ENCODE measurements at places on chromosomes 11 and 22.

DNA sequence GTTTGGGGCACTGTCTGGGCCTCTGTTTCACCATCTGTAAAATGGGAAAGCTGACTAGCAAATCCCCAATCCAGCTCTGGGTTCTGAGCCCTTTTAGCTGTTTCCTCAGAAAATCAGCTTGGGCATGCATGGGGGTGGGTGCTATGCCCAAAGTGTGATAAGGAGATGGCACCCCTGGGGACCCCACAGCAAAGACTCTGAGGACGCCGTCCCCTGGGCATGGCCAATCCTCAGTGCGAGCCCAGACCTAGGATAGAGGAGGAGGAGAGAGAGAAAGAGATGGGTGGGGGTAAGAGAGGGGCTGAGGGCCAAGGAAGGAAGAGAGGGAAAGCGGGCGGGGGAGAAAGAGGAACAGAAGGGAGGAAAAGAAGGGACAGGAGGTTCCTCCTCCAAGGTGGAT is 31.8 kb downstream of the TPBGL start:
- no peak for DNase-seq

- no peak for DNase-seq
These were observed 266.9 kb downstream of the KIRREL3 start for GRCh38 chr11:126733685-126734084.

DNA sequence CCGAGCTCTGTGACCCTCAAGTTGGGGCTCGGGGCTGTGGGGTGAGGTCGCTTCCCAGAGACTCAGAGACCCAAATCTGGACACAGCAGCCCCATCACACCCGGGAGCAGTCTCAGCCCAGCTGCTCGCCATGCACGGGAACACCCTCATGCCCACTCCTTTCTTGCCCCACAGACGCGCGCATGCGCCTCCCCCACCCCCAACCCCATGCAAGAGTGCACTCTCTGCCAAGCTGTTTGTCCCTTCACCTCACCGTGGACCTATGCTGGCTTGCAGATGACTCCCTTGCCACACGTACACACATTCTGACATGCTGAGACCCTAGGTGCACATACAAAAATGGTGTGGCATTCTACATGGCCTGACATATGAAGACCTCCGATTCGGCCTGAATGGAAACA is 478 bp upstream of the CD248 start:
- DNase-seq: no peak

- no peak for DNase-seq
These were observed 12.7 kb downstream of the SREBF2 start for GRCh38 chr22:41845380-41846267.

DNA sequence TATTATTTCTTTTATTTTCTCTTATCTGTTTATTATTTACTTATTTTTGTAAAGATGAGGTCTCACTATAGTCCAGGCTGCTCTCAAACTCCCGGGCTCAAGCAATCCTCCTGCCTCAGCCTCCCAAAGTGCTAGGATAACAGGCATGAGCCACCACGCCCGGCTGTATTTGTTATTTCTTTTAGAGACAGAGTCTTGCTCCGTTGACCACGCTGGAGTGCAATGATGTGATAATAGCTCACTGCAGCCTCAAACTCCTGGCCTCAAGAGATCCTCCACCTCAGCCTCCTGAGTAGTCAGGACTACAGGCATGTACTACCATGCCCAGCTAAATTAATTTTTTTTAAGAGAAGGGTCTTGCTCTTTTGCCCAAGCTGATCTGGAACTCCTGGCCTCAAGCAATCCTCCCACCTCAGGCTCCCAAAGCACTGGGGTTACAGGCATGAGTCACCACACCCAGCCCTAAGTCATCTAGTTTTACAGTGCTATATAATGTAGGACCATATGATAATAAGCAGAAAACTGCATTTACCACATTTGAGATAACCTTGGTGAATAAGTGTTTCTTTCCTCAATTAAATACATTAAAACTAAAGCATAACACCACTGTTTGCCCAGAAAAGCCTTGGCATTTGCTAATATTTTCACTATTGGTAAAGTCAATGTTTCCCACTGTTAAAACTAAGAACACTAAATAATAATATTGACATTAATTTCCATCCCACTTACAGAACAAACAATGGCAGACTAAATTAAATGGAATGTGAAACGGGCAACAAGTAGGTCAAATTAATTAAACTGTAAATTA is 127.5 kb downstream of the SIK3 start:
- DNase-seq: no peak

- DNase-seq: peak; percentile 24
These were observed 2.6 kb downstream of the METTL15 start for GRCh38 chr11:28110821-28111200.

DNA sequence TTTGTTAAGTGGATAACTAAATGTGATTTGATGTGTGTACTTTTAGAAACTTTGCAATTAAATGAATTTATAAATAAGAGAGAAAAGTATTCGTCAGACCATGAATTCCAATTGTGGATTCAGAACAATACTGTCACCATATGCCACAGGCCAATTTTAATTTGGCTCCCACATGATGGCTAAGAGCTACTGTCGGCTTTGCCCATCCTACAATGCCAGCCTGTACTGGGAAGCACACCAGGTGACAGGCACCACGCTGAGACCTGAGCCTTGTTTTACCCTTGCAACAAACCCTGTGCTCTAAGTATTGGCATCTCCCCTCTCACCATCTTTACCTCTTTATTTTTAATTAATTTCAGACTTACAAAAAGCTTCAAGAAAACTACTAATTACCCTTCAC is 14.0 kb downstream of the RAB30 start:
- no peak for DNase-seq

GRCh38 chr11:132187386-132187785 is 817.0 kb downstream of the NTM start:
- DNase-seq: no peak

DNA sequence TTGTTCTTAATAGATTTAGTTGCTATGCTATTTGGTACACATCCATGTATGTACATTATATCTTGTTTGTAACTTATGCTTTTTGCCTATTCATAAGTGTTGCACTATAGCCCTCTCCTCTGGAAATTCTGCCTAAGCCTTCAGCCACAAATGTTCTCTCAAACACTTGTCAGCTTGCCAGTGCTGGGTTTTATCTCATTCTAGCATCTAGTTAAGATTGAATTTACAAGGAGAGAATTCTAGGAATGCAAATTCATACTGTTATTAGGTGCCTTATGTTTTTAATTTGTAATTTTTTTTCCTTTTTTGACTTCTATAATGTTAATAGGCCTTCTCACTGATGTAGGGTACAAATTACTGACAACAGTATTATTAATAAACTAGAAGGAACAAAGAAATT is 14.6 kb upstream of the CTSC start:
- no peak for DNase-seq

DNA sequence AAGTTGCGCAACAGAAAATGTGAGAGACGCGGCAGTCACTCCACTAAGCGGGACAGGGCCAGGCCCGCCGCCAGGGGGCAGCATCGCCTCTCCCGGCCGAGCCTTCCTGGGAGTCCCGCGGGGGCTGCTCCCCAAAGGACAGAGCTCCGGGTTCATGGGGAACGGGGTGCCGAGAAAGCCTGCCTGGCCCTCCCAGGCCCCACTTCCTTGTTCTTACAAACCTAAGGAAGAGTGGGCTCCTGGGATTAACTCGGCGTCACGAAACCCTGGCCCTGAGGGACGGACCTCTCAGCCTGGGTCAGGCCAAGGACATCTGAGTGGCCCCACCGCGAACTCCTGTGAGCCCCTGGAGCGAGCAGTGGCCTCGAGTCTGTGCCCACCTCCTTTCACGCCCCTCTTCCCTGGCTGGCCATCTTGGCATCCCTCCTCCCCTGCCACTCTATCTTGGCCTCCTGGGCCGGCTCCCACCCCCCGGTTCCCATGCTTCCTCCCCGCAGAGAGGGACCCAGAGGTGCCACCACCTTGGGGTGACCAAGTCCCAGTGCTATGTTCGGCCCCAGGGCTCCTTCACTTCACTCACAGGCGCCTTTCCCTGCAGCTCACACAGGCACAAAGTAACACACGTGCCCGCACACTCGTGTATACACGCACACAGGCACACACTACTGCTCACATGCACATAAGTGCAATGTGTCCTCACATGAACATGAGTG is 99.9 kb upstream of the FGF3 start:
- peak; percentile 77 for DNase-seq

GRCh38 chr11:74493791-74494630 is 487 bp upstream of the LIPT2 start:
- DNase-seq: no peak

DNA sequence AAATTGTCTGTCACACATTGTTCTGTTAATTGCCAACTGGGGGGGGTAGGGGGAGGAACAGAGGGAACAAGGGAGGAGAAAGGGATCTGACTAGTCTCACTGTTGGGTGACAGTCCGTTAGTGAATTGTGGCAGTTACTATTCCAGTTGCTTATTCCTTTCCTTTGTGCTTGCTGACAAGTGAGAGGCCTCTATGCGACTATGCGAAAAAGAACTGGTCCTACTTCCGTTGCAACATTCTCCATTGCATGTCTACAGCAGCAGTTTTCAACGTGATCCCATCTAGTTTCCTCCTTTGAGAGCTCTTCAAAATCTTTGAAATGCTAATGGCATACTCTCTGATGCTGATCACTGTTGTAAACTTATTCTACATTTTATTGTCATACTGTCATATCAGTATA is 672.2 kb downstream of the LRRC4C start:
- DNase-seq: no peak

DNA sequence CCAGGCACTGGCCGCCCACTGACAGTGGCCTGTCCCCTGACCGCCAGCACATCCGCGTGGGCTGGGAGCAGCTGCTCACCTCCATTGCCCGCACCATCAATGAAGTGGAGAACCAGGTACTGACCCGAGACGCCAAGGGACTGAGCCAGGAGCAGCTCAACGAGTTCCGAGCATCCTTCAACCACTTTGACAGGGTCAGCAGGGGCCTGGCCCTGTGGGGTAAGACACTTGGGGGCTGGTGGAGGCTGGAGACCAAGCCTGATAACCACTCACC is 6.5 kb downstream of the CTSF start:
- no peak for DNase-seq

- DNase-seq: no peak
These were observed 28.3 kb upstream of the PARVB start for GRCh38 chr22:43995798-43996169.

DNA sequence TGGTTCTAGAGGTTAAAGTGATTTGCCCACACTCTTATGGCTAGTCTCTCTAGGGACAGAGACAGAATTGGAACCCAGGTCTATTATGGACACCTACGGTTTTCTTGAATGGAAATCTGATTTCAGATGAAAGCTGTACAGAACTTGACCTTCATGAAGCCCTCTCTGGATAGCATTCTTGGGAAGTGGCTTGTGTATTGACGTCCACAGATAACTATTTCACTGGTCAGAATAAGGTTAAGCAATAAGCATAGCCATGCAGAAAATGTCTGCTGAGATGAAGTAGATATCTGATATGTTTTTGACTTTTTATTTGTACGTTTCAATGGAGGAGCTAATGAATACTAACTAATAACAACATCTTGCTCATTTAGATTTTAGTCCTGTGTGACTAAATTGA is 1.1 kb downstream of the TLCD5 start:
- DNase-seq: no peak

GRCh38 chr11:2270322-2271076 is at the start of gene ASCL2:
TSS of gene ASCL2 (minus strand) at chr11:2270588. CDS start at chr11:2270332, 256 bp downstream.
- DNase-seq: no peak

DNA sequence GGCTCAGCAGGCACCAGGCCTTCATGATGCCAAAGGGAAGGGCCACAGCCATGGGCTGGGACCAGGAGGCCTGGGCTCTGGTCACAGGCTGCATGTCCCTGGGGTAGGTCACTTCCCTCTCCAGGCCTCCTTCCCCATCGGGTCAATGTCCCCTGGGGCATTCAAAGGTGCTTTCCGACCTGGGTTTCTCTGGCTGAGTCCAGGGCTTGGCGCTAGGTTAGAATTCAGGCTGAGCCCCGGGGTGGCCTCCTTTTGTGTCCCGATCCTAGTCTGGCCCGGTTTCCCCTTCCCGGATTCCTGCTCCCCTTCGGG is 12.2 kb downstream of the MAFF start:
- DNase-seq: no peak

GRCh38 chr11:117604336-117604995 is 192.6 kb downstream of the DSCAML1 start:
- no peak for DNase-seq

- no peak for DNase-seq
These were observed 14.7 kb downstream of the MGAT3 start for GRCh38 chr22:39471381-39472141.

DNA sequence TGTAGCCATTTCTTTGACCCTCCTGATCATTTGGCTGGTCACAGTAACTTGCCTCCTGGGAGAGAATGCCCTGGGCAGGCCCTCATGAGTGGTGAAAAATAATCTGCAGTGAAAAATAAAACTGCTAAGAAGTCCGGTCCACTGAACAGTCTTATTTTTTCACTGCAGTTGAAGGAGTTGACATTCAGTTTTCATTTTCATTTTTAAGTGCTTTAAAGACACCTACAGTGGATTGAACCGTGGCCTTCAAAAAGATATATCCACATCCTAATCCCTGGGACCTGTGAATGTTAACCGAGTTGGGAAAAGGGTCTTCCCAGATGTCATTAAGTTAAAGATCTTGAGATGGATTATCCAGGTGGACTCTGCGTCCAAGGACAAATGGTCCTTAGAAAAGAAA is 153.6 kb upstream of the GRK3 start:
- no peak for DNase-seq

DNA sequence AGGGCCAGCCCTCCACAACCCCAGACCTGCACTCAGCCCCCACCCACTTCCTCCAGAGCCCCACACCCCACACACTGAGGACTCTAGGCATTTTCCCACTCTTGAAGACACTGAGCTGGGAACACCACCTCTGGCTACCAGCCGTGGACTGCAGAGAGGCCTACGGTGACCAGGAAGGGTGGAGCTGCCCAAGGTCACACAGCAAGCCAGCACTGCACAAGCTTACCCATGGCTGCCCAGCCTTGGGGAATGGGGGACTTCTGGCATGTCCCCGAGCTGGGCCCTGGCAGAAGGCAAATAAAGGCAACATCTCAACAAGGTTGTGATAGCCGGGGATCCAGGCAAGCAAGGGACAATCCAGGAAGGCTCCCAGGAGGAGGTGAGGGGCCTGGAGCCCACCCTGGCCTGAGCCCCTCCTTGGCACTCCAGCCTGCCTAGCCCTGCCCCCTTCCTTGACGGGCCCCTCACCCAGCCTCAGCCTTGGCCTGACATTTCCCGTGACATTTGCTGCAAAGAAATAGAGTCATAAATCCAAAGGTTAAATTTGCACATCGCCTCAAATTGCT is 5.5 kb downstream of the RTN4R start:
- DNase-seq: no peak

GRCh38 chr11:455566-456147 is 5.6 kb downstream of the PTDSS2 start:
- no peak for DNase-seq

DNA sequence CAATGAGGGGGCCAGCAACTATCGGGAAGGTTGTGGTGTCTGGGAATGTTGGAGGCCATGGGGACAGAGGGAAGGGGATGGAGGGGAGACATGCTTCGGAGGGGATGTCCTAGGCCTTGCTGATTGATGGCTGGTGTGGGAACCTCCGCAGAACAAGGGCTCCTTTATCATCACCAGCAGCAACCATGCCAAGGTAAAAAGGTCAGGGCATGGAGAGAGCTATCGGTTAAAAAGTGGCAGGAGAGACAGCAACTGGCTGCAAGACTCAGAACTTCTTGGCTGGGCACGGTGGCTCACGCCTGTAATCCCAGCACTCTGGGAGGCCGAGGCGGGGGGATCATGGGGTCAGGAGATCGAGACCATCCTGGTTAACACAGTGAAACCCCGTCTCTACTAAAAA is 3.0 kb downstream of the GSTT4 start:
- no peak for DNase-seq

GRCh38 chr11:95232666-95233065 is 1.7 kb upstream of the SESN3 start:
- DNase-seq: no peak

- DNase-seq: no peak
These were observed 1.8 kb downstream of the TLCD5 start for GRCh38 chr11:120326845-120327281.
